Mesothelial cell of epicardium (in vitro differentiated cells): ENCODE measurements at places on chromosomes 12 and 14. TPM values are rescaled to one million over a fixed set of nuclear protein-coding genes. Genes with fewer than 3 reads are reported as not detected.
A peak's percentile ranks its signal among the peaks of the same experiment; 100 is the strongest.

DNA sequence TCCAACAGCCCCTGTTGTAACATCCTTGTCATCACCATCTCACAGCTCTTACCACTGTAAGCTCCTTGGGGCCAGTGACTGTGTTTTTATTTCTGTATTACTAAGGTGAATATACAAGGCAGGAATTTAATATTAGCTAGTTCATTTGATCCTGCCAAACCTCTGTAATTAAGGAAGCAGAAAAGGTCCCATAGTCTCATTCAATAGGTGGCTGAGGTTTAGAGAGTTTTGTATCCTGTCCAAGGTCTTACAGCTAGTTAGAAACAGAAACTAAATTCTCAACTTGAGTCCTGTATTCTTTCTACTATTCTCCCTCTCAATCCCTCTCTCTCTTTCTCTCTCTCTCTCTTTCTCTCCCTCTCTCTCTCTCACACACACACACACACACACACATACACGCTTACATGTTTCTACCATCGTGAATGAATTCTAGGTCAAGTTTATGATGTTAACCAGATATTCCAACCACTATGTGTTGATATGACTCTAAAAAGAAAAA is 543 bp upstream of the GLIPR1 start:
- peak overlapping the region; percentile 97 for H3K27ac ChIP-seq
- H3K36me3 ChIP-seq: no peaks in the 10 kb centered on the region
- peaks cover 32% of the 10 kb centered on the region for H3K4me1 ChIP-seq
- no peak for DNase-seq
- peak overlapping the region; percentile 70 for H3K4me3 ChIP-seq

- peak overlapping the region; percentile 1 for H3K4me3 ChIP-seq
- no peak for DNase-seq
- peaks cover 18% of the 10 kb centered on the region for H3K4me1 ChIP-seq
- peaks cover 10% of the 10 kb centered on the region for H3K36me3 ChIP-seq
Observed at GRCh38 chr14:54877015-54877702, 25.5 kb downstream of the GCH1 start.

Gene C14orf180
- 0.29 to 0.52 TPM (median 0.36 TPM) in 3 replicates for total RNA-seq

Gene CCDC198
- not detected in 3 replicates for total RNA-seq
